ENCODE measurements at places on chromosomes 4 and X.

GRCh38 chr4:700587-701264 lies 4.9 kb upstream of the PCGF3 start:
- H3K36me3 ChIP-seq: no peaks in the 10 kb centered on the region
- H3K27ac ChIP-seq: no peak overlapping the region
- no peak overlapping the region for H3K4me3 ChIP-seq
- H3K4me1 ChIP-seq: no peaks in the 10 kb centered on the region

DNA sequence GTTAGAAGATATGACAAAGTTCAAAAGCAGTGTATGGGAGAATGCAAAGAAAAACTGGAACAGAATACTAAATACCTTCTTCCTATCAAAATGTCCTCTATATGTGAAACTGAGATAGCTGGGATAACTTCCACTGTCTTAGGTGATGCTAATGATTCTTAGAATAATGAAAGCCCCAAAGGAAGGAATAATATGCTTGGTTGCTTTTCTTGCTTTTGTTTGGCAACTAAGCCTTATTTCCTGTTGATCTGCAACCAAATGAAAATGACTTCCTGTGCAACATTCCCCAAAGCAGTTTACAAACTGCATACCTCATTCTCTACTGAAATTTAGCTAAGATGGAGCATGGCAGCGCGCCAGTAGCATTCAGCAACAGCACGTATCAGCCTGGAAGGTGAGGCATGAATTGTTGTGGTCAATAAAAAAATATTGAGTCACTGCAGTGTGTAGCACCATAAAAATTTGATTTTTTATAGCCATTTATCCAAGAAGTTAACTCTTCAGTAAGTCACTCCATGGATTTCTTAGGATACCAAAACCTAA lies 18.7 kb downstream of the NDNF start:
- peak; percentile 47 for DNase-seq
- H3K36me3 ChIP-seq: no peaks in the 10 kb centered on the region
- peaks cover 24% of the 10 kb centered on the region for H3K4me1 ChIP-seq
- no peak overlapping the region for H3K27ac ChIP-seq
- H3K27me3 ChIP-seq: no peaks in the 10 kb centered on the region
- H3K4me3 ChIP-seq: no peak overlapping the region

DNA sequence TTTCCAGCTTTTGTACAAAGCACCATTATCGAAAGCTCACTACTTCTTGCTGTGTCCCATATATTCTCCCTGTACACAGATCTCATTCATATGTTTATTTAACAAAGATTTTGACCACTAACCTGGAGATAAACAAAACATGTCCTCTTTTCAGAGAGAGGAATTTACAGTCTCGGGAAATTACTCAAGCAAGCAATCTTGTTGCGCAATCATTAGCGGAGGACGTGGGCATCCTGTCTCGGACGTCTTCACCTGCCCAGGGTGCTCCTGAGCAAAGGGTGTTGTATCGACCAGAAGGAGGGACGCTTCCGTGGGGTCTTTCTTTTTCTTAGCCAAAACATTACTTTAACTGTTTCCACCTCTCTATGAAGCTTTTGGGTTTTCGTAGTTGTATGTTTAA lies 66.5 kb upstream of the CLCN4 start:
- H3K36me3 ChIP-seq: no peaks in the 10 kb centered on the region
- no peaks in the 10 kb centered on the region for H3K27me3 ChIP-seq
- H3K27ac ChIP-seq: no peak overlapping the region
- H3K4me3 ChIP-seq: no peak overlapping the region

- DNase-seq: no peak
- no peaks in the 10 kb centered on the region for H3K4me1 ChIP-seq
- H3K27ac ChIP-seq: no peak overlapping the region
These were observed 420.4 kb downstream of the GBA3 start for GRCh38 chr4:23113104-23113503.

- no peak for DNase-seq
- no peaks in the 10 kb centered on the region for H3K4me1 ChIP-seq
- H3K36me3 ChIP-seq: no peaks in the 10 kb centered on the region
- H3K27me3 ChIP-seq: no peaks in the 10 kb centered on the region
These were observed 249.4 kb downstream of the DHX15 start for GRCh38 chr4:24334906-24335305.

DNA sequence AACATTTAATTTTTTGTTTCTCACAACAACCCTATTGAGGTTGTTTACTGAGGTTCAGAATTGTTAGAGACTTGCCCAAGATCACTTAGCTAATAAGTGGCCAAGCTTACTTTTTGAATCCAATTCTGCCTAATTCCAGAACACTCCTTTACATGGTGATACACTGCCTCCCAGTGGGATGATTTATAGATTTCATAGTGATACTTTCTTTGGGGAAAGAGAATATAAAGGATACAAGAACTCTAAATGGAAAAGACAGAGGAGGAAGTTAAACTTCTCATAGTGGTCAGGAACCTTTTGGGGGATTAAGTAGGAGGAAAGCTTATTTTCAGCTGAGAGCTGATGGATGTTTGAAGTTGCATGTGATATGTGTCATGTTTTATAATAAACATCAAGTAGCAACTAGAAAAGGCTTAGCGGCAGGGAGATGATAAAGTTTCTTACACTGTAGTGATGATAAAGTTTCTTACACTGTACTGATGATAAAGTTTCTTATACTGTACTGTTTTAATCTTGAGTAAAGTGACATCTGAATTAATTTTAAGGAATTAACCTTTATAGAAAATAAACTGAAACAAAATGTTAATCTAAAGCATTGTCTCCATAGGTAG lies 15.3 kb downstream of the STAG2 start:
- H3K4me1 ChIP-seq: no peaks in the 10 kb centered on the region
- H3K4me3 ChIP-seq: no peak overlapping the region
- H3K36me3 ChIP-seq: no peaks in the 10 kb centered on the region

DNA sequence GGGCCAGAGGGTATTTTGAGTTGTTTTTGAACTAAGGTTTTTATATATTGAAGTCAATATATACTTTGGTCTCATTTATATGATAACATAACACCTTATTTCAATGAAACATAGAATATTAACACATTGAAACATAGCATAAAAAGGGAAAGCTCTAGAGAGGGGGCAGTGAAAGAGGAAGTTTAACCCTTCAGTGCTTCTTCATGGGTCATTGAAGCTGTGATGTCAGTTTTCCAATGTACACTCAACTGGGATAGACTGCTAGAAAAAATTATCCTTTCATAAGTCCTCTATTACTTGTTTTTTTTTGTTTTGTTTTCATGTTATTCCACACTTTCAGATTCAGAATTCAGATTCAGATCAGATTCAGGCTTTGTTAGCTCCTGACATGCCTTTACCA lies 442.7 kb downstream of the EPHA5 start:
- H3K27ac ChIP-seq: no peak overlapping the region
- H3K4me1 ChIP-seq: peaks cover 1% of the 10 kb centered on the region
- no peak overlapping the region for H3K4me3 ChIP-seq
- H3K36me3 ChIP-seq: no peaks in the 10 kb centered on the region

DNA sequence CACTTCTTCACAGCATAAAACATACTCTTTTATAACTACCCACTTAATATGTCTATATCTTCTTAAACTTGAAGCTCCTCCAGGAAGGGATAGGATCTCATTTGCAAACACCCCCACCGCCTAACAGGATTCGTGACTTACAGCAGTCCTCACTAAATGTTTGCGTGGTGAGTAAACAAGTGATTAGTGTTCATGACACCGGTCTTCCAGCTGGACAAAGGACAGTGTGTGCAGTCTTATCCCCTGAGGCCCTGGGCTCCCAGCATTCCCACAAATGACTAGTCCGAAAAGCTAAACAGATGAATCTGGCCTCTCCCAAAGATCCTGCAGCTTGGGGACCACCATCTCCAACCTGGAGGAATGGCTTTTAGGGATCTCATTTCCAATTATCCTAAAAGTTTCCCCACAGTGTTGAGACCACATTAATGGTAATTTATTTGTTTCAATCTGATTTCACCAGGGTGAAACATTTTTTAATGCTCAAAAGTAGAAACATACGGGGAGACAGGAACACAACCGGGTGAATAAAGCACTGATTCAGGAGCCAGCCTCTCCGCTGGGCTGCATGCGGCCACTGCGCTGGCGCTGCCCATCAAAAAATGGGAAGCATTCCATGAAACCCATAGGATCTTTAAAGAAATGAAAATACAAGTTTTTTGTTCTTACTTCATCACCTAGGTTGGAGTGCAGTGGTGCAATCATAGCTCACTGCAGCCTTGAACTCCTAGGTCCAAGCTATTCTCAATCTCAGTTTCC lies 69.2 kb downstream of the HADH start:
- no peaks in the 10 kb centered on the region for H3K27me3 ChIP-seq
- H3K4me1 ChIP-seq: peaks cover 26% of the 10 kb centered on the region
- H3K4me3 ChIP-seq: no peak overlapping the region
- no peak for DNase-seq
- no peak overlapping the region for H3K27ac ChIP-seq
- H3K36me3 ChIP-seq: peaks cover 6% of the 10 kb centered on the region

- H3K4me3 ChIP-seq: no peak within 1 kb of the TSS
- no peak for DNase-seq
- H3K36me3 ChIP-seq: no peaks in the 10 kb centered on the region
- no peak within 1 kb of the TSS for H3K27ac ChIP-seq
- H3K27me3 ChIP-seq: no peaks in the 10 kb centered on the region
These were observed at the start of gene FRMPD4 for GRCh38 chrX:12138361-12139313. FRMPD4 (plus strand) TSS chrX:12138473; CDS start chrX:12138972, 499 bp downstream.

- H3K4me1 ChIP-seq: peaks cover 9% of the 10 kb centered on the region
- peak; percentile 26 for DNase-seq
- H3K4me3 ChIP-seq: no peak overlapping the region
- H3K27ac ChIP-seq: no peak overlapping the region
- no peaks in the 10 kb centered on the region for H3K27me3 ChIP-seq
These were observed 109.4 kb upstream of the C1GALT1C1 start for GRCh38 chrX:120739300-120739699.

DNA sequence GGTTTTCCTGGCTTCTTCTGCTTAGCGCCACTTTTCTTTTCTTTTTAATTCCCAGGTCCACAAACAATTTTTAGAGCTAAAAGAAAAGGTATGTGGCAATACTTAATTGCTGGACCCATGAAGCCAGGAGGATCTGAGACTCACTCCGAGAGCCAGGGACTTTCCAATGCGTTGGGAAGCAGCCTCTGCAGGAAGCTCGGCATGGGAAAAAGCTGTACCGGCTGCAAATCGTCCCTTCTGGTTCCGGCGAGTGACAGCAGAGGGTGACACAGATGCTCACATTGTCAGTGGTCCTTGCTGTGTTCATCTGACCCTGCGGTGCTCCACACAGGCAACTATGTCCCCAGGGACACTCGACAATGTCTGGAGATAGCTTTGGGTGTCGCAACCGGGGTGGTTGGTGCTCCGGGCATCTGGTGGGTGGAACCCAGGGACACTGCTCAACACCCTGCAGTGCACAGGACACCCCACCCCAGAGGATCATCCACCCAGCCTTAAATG lies 164.0 kb downstream of the PRKX start:
- no peaks in the 10 kb centered on the region for H3K36me3 ChIP-seq
- H3K4me1 ChIP-seq: no peaks in the 10 kb centered on the region
- no peak overlapping the region for H3K4me3 ChIP-seq
- H3K27me3 ChIP-seq: no peaks in the 10 kb centered on the region
- no peak for DNase-seq

- no peak overlapping the region for H3K4me3 ChIP-seq
- H3K4me1 ChIP-seq: no peaks in the 10 kb centered on the region
- DNase-seq: no peak
- H3K27ac ChIP-seq: no peak overlapping the region
These were observed 74.4 kb upstream of the IRF2 start for GRCh38 chr4:184548648-184549341.

- no peak for DNase-seq
- H3K4me1 ChIP-seq: no peaks in the 10 kb centered on the region
- no peak overlapping the region for H3K27ac ChIP-seq
- H3K27me3 ChIP-seq: no peaks in the 10 kb centered on the region
- H3K36me3 ChIP-seq: no peaks in the 10 kb centered on the region
These were observed 31.4 kb downstream of the SH3RF1 start for GRCh38 chr4:169239221-169239905.

DNA sequence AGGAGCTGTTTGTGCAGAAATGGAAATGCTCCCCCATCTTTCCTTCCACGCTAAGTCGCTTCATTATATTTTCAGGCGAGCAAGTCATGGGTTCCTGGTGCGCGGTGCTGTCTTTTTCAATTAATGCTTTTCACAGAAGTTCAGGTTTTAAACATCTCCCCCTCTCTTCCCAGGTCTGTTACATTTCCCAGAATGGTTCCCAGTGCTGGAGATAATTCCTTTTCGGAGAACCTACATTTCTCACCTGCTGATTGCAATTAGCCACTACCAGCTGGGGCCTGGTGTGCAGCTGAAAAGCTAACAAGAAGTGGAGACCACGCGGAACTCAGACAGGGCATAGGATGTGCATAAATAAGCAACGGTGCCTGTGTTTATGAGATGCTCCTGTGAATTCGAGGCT lies 217.8 kb downstream of the MID1IP1 start:
- no peak overlapping the region for H3K4me3 ChIP-seq
- DNase-seq: no peak
- no peaks in the 10 kb centered on the region for H3K36me3 ChIP-seq
- no peaks in the 10 kb centered on the region for H3K27me3 ChIP-seq
- H3K4me1 ChIP-seq: no peaks in the 10 kb centered on the region

DNA sequence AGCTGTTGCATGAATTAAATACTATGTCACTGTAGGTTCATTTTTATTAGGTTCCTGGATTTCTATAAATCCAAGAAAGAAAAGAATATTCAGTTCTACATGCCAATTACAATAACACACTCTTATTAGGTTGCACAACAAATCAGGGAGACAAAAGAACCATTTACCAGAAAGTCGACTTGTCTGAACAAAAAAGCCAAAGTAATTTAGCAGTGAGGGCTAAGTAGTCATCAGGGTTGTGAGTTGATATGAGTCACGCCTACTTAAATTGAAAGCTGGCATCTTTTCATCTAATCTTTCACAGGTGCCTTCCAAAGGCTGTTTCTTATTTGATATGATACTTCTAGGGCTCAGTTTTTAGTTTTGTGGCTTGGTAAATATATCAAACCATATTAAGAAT lies 25.4 kb upstream of the GNRHR start:
- DNase-seq: no peak
- H3K27ac ChIP-seq: no peak overlapping the region
- no peaks in the 10 kb centered on the region for H3K4me1 ChIP-seq
- no peaks in the 10 kb centered on the region for H3K36me3 ChIP-seq

DNA sequence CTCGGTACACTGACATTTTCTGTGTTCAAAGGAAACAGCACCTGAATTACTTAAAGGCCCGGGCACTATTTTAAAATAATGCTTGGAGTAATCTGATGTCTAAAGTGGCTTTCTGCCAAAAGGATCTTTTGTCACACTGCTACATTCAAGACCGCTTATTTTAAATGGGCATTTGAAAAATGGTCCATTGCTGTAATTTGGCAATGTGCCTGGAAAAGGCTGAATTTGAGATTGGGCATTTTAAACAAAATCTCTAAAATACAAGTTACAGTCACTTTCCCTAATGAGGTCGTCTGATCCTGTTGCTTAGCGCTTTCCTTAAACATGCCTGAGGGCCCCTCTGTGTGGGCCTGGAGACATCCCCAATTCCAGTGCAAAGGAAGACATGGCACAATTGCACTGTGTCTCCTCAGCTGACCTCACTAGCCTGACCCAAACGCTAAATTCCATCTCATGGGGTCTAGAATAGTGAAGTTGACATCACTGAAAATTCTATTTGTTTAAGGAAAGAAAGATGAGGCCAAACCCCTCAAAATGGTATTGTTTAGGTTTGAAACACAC lies 214.2 kb downstream of the GPC3 start:
- no peak for DNase-seq
- no peaks in the 10 kb centered on the region for H3K4me1 ChIP-seq
- no peaks in the 10 kb centered on the region for H3K36me3 ChIP-seq

Measured in MM.1S (cell line).